SK-N-SH (cell line): ENCODE measurements at places on chromosomes 5 and 9. TPM values are rescaled to one million over a fixed set of nuclear protein-coding genes. Genes with fewer than 3 reads are reported as not detected.

DNA sequence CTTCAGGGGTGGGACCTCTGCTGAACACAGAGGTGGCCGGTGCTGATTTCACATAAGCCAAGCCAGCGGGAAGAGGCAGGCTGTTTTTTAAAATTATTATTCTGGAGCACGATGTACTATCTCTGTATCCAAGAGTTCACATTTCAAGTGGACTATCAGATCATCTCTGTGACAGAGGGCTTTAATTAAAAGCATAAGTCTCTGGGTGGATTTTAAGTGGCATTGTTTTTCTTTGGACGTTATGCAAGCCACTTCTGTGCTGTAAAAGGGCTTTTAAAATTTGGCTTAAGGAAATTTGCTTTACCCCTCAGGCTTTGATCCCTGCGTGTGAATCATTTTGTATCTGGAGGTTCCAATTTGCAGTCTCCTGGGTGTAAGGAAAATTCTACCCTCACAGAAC, 124.7 kb downstream of the PALM2AKAP2 start:
- DNase-seq = no peak

DNA sequence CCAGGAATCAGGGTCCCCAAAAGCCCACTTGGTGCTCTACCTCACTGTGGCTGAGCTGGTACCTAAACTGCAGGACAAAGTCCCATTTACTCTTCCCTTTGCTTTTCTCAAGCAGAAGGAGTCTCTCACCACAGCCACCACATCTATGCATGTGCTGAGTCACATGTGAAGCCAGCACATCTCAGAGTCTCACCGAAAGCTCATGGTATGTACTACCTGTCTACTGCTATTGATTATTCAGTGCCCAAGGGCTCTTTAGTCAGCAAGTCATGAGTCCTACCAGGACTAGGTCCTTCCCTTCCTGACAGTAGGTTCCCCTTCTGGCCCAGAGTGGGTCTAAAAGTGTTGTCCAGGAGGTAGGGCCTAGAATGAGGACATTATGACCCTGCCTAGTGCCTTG, 130.7 kb upstream of the NTRK2 start:
- no peak for DNase-seq

DNA sequence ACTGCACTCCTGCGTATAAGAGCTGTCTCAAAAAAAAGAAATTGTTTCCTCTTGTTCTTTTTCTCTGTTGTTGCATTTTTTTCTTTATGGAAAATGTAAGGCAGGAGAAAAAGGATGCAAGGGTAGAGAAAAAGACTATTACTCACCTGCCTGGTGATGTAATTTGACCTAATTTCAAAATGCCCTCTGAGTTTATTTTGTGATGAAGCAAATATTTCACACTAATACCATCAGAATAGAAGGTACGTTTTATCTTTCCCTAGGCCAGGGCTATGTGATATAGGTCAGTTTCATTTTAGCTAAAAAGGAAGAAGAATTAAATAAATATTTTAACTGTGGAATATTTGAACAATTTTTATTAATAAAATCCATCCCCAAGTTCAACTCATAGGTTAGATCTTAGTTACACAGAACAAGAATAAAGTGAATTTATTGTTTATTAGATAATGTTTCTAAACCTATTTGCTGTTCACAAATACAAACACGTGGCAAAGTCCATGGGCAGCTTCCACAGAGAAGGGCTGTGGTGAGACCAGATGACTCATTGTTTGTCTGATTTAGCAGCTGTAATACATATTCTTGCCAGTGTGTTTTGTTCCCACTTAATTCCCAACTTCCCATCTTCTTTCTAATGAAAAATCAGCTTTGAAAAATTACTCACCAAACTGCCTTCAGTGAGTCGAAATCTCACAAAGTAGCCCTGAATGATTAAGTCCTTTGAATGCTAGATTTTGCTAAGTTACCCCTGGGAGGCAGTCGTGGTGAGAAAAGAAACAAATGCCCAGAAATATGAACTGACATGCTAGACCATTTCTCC, 52.8 kb upstream of the CCDC112 start:
- no peak for DNase-seq

DNA sequence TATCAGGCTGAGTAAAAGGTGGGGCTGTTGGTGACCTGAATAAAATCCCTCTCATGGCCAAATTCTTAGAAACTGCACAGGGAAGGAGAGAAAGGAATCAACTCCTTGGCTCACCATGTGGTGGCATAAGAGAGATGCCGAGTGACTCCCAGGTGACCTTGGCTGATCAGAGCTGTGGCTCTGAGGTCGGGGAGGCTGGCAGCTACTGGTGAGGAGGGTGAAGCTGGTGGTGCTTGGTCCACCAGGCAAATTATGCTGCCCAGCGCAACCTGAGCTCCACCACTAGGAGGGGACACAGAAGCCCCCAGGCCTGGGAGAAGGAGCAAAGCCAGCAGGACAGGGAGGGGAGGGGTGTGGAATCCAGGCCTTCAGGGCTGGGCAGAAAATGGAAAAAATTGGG, 111.2 kb upstream of the IL12B start:
- DNase-seq = peak; percentile 31

- DNase-seq = no peak
These were observed 82.0 kb downstream of the PHF2 start for GRCh38 chr9:93658184-93658925.

DNA sequence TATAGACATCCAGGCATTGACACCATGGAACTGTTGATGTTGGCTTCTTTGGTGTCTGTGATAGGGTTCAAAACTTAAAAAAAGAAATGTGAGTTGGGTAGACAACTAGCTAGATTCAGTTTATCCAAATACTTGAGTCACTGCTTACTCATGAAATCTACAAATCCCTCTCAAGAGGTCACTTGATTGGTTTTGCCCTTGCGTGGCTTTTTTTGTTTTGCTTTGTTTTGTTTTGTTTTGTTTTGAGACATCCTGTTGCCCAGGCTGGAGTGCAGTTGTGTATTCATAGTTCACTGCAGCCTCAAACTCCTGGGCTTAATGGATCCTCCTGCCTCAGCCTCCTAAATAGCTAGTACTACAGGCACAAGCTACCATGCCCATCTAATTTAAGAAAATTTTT, 10.5 kb upstream of the ENTREP1 start:
- DNase-seq = no peak

DNA sequence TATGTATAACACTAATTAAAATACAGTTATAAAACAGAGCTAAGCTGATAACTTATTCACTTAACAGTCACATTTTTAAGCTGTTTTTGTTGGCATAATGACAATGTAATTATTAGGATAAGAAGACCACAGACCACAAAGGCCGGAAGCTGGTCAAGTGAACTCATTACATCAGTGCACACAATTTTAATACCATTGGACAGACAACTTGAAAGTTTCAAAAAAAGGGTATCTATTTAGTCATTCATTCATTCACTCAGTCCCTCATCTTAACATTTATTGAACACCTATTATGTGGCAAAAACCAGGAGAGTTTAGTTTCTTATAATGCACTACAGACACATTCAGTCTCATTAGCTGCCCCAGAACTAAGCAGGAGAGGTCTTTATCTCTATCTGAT, 11.6 kb downstream of the ERP44 start:
- DNase-seq = no peak

The KIF4B gene
- polyA plus RNA-seq = 0.02 and 0.03 TPM in 2 replicates

DNA sequence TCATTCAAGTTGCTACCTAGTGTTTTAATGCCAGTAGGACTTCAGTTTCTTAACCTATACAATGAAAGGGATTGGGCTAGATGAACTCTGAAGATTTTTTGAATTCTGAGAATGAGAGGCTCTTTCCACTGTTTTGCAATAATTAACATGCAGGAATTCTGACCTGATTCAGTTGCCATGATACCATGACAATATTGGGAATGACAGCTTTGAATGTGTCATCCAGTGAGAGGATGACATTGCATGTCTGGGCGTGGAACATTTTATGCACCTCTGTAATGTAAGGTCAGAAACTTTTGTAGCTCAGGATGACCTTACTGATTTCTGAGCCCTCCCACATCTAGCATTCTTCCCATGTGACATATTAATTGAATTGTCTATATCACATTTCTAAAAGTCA, 30.6 kb upstream of the SPINK5 start:
- DNase-seq = no peak

GRCh38 chr5:11922394-11922793, 18.1 kb upstream of the CTNND2 start:
- DNase-seq = no peak
